ENCODE measurements at places on chromosomes 2 and 18. TPM values are rescaled to one million over a fixed set of nuclear protein-coding genes. Genes with fewer than 3 reads are reported as not detected.
A peak's percentile ranks its signal among the peaks of the same experiment; 100 is the strongest.

DNA sequence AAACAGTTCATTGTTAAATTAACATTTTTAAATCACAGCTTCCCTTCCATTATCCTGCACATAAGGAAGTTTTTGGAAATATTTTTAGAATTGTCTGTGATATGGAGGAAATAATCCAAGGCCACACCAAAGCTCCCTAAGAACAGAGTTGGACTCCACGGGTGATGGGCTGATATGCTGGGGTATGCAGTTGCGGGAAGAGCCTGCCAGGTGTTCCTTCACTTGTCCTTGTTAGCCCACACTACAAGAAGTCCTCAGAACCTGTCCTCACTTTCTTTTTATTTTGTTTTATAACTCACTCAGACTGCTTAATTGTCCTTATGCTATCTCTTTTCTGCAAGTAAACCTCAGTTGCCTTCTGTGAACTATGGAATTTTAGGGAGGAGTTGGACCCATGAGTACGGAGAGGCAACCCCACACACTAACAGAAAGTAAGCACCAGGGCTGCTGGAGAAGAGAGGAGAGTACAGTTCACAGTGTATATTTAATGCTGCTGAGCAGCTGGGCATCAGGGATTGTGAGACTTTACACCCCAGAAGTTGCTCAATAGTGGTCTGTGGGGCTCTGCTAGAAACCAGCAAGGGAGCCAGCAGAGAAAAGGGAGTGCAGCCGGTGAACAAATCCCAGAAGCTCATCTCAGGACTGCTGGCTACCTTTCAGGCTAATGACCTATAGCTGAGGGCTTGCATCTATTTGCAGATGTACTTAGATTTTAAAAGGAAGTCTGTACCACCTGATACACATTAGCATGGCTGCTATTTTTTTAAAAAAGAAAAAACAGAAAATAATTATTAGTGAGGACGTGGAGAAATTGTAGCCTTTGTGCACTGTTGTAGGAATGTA is 280.1 kb upstream of the STON1 start:
- no peak for DNase-seq

DNA sequence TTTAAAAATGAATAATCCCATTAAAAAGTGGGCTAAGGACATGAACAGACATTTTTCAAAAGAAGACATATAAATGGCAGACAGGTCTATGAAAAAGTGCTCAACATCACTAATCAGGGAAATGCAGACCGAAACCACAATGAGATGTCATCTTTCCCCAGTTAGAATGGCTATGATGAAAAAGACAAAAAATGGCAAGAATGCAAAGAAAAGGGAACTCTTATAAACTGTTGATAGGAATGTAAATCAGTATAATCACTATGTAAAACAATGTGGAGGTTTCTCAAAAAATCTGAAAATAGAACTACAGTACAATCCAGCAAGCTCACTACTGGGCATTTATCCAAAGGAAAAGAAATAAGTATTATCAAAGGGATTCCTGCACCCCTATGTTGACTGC is 169.2 kb downstream of the METTL4 start:
- DNase-seq = no peak

DNA sequence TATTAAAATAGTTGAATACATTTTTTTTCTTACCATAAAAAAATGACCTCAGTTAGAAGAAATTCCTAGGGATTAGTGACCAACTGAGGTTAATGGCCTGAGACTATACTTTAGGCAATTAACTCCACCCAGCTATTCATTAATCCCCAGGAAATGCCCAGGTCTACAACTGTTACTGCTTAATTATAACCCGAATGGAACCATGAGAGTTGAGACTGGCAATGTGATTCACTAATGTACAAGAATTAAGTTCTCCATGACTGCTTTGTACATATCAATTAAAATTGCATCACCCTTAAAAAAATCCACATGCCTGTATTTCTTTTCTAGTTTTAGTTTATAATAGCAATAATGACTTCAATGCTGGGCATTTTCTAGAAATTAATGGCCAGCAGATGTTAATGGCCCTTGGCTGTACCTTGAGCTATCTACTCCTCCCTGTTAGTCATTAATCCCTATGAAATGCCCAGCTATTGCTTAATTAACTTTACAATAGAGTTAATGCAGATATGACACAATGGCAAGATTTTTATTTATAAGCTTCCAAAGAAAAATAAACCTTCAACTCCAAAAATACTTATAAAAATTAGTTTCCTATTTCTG is 44.1 kb downstream of the ERBB4 start:
- no peak for DNase-seq

- no peak for DNase-seq
Measured at GRCh38 chr2:205628422-205628821, 53.9 kb upstream of the NRP2 start.

DNA sequence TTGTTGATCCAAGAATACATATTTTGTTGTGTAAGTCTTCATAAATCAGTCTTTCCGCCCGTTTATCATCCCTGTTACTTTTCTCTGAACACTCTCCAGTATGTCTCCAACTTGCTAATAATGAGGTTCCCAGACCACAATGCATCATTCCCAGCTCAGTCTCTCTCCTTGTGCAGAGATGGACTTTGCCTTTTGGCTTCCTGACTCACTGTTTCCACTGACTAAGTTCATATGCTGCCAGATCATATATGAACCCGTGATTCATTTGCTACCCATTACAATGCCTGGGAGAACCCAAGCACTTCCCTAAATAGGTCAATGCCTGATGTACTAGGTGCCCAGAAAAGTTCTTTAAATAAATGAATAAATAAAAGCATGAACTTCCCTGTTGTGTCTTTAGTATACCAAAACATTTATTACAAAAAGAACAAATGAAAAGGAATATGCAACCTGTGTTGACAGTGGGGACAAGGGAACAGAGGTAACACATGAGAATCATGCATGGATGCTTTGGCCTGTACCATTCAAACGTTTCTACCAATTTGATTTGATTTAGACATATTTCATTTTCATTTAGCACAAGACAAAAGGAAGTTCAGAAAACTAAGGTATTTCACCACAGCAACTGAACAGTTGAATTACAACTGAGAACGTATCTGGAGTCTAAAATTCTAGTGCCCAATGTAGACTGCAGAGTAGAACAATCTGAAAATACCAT is 215.4 kb upstream of the HNRNPA3 start:
- DNase-seq = no peak

DNA sequence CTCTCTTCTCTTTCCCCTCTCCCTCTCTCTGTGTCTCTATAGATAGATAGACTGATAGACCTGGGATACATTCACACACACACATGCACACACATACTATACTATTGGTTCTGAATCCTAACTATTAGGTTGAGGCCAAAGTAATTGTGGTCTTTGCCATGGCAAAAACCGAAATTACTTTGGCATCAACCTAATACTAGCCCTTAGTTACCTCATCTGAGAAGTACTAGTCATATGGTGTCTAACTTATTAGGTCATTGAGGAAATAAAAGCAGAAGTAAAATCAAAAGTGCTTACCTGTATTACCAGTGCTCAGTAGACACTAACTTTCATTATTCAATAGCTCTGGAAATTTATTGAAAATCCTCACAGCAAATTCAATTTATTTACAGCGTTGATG is 451.5 kb downstream of the EPHA4 start:
- DNase-seq = no peak

DNA sequence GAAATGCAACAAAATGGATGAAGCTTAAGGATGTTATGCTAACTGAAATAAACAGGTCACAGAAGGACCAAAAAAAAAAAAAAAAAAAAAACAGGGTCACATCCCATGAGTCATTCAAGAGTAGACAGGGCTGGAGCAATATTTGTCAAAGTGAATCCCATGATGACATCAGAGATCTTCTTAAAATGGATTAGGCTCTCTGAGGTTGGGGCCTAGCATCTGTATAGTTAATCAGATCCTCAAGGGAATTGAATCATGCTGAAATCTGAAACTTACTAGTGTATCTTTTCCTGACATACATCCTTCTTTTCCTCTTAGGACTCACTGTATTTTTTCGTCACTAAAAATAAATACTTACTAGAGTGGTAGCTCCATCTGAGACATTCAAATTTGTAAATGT is 380.6 kb upstream of the NXPH2 start:
- no peak for DNase-seq

- no peak for DNase-seq
Measured at GRCh38 chr2:142868229-142868762, 9.2 kb upstream of the KYNU start.

GRCh38 chr2:140892911-140893637 is 1237.7 kb downstream of the LRP1B start:
- no peak for DNase-seq

DNA sequence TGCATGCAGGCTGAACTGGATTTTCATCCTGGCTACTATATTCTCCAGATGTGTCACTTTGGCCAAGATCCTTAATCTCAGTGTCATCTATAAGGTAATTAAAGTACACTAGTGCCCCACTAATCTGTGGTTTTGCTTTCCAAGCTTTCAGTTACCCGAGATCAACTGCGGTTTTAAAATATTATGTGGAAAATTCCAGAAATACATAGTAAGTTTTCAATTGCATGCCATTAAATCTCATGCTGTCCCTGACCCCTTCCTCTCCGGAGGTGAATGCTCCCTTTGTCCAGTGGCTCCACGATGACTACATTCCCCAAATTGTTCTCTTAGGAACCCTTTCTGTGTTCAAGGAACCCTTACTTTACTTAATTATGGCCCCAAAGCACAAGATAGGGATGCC is 5.3 kb upstream of the TYMS start:
- DNase-seq = no peak

DNA sequence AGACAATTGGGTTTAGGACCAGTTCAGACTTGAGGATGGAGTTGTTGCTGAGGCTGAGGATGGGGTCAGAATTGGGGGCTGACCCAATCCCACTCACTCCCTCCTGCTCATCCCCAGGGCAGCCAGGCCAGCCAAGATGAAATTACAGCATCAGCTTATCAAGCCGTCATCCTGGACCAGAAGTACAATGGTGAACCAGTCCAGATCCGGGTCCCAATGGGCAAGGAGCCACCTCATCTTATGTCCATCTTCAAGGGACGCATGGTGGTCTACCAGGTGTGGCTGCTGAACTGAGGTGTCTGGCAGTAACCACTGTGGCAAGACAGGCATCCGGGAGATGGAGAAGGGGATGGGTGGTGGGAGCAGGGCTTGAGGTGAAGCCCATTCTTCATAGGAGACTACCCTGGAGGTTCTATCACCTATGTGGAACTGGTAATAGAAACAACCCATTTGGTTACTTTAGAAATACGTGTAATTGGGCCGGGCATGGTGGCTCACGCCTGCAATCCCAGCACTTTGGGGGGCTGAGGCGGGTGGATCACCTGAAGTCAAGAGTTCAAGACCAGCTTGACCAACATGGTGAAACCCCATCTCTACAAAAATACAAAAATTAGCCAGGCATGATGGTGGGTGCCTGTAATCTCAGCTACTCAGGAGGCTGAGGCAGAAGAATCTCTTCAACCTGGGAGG is 13.9 kb downstream of the VIL1 start:
- peak; percentile 9 for DNase-seq

DNA sequence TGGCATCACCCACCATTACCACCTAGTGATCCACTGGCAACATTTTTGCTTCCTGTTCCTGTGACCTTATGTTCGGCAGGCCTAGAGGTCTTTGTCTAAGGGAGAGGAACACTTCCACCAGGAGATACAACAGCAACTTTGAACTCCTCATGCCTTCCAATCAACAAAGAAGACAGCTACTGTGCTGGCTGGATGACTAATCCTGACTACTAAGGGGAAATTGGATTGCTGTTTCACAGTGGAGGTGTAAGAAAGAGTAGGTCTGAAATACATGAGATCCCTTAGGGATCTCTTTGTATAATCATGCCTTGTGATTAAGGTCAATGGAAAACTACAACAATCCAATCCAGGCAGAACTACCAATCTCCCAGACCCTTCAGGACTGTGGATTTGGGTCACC is 45.2 kb downstream of the EIF2AK3 start:
- DNase-seq = no peak

DNA sequence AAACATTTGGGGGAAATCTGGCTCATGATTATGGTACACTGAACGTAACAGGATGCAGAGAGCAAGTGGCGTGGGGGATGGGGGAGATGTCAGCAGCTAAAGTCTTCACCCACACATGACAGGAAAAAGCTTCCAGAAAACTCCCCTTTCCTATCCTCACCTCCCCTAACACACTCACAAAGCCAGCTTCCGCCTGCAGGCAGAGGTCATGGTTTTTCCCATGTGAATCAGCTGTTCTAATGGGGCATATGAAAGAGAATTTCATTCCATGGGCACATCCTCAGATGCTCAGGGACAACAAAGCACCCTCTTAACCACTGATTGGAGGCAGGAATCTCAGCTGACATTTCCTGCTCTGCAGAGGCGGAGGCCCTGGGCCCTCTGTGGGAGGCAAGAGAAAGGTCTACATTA is 129.1 kb downstream of the TSN start:
- DNase-seq = no peak

GRCh38 chr2:47021301-47022009 is 105.8 kb upstream of the MCFD2 start:
- DNase-seq = no peak

DNA sequence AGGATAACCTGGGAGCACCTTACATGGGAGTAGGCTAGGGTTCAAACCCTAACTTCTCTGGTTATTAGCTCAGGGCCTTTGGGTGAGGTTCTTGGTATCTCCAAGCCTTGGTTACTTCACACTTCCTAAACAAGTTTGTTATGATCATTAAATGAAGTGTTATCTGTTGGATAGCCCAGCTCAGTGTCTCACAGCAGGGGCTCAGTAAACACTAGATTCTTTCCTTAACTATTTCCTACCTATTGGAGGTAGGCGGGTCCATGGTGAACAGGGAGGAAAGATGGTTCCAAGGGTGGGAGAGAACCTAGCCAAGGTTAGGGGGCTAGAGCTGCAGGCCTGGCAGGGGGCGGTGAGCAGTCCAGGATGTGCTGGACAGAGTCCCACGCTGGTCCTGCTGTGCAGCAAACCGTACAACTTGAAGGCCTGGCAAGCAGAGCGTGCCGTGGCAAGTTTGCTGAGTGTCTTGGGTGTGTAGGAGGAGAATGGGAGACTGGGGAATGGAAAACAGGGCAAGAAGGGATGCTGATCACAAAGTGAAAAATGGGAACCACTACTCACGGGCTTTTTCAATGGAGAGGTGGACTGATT is 259.1 kb downstream of the PRKCE start:
- no peak for DNase-seq

- DNase-seq = no peak
Measured at GRCh38 chr2:28927469-28927868, 33.0 kb downstream of the WDR43 start.

Gene TDRD15
- total RNA-seq = 0.06 TPM

Gene TANC1
- 0.31 TPM for total RNA-seq

Gene GCKR
- not detected for total RNA-seq

Gene CXCR1
- total RNA-seq = 0.19 TPM

Gene FAM110C
- total RNA-seq = 0.69 TPM

Gene TOGARAM2
- 5.3 TPM for total RNA-seq

Gene POU3F3
- total RNA-seq = not detected

Gene GNAL
- total RNA-seq = 0.60 TPM

Gene REV1
- total RNA-seq = 48.4 TPM

Gene PASK
- 132 TPM for total RNA-seq

Gene GALNT5
- not detected for total RNA-seq

Gene COBLL1
- total RNA-seq = 0.50 TPM
